Mucosa of descending colon (tissue), 3 donors: ENCODE measurements at places on chromosomes 6 and 20. TPM values are rescaled to one million over a fixed set of nuclear protein-coding genes. Genes with fewer than 3 reads are reported as not detected.

- DNase-seq, result no peak
These were observed 637.7 kb upstream of the CITED2 start for GRCh38 chr6:140012150-140012549.

Gene GLP1R
- 0.14 TPM for total RNA-seq

DNA sequence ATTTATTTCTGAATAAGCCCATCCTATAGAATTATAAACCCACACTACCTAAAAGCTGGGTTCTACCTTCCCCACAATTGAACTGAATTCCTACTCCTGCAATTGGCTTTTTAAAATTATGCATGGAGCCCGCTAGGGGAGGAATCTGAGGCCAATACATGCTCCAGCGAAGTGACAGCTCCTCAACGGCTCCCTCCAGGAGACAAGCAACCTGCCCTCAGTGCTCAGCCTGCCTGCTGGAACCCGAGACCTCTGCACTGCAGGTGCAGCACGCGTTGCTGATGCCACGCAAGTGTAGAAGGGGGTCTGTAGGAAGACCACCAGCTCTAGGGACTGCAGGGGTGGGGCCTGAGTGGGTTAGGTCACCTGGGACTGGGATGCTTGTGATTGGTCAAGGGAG lies 170.2 kb upstream of the CDYL start:
- DNase-seq, result no peak

Gene SOBP
- 2.5 TPM for total RNA-seq

GRCh38 chr20:63032026-63032800 lies 25.4 kb upstream of the BHLHE23 start:
- peak; percentile 40 for DNase-seq

DNA sequence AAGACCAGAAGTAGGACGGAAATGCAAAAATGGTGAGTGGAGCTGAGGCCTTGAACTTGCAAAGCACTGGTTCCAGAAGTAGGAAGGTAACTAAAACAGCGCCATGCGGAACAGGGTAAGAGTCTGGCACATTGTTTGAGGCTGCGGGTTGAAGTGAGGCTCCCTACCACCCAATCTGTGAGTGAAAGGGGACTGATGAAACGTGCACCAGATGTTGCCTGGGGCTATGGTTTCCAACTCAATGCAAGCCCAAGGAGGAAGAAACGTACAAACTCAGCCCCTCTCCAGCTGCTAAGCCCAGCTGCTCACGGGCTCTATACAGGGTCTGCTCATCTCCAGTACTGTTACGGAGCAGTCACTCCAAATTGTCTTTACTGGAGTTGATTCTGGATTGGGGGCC lies 68.7 kb upstream of the KCNK16 start:
- no peak for DNase-seq

- DNase-seq, result no peak
These were observed 59.7 kb upstream of the GLP1R start for GRCh38 chr6:38988736-38989449.

Gene TSPO2
- 0.48 TPM for total RNA-seq

Gene HMGCLL1
- 0.27 TPM for total RNA-seq

Gene SRC
- total RNA-seq, result 132 TPM

Gene ULBP2
- total RNA-seq, result not detected

GRCh38 chr20:22984008-22984407 lies 51.1 kb upstream of the SSTR4 start:
- no peak for DNase-seq

Gene KCNB1
- 14.6 TPM for total RNA-seq

- DNase-seq, result no peak
These were observed 174.9 kb upstream of the THBS2 start for GRCh38 chr6:169428532-169428931.

Gene MLIP
- total RNA-seq, result 2.5 TPM

- peak; percentile 27 for DNase-seq
These were observed 21.6 kb upstream of the MTRF1L start for GRCh38 chr6:153023977-153024708.

DNA sequence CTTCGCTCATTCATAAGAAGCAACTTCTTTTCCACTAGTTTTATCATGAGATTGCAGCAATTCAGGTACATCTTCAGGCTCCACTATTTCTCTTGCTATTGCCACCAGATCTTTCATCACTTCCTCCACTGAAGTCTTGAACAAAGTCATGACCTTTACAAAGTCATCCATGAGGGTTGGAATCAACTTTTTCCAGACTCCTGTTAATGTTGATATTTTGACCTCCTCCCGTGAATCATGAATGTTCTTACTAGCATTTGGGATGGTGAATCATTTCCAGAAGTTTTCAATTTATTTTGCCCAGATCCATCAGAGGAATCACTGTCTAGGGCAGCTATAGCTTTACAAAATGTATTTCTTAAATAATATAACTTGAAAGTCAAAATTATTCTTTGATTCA lies 1.5 kb downstream of the CENPQ start:
- no peak for DNase-seq

Gene RAB23
- total RNA-seq, result 8.7 TPM

GRCh38 chr20:37911261-37911660 lies 8.3 kb downstream of the VSTM2L start:
- no peak for DNase-seq

DNA sequence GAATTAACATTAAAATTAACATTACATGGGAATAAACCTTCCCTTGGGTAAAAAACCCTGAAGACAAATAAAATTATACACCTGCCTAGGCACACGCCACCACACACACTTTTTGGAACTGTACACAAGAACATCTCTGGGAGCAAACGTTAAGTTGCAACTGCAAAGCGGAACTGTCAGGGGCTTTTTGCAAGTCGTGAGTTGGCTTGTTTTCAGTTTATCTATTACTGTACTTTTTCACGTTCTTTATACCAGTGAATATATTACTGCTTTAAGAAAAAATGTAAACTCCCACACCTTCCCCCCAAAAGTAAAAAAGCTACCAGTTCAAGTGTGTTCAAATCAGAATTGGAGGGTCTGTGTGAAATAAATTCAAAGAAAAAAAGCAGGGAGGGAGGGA lies 65.5 kb upstream of the NFATC2 start:
- DNase-seq, result no peak

DNA sequence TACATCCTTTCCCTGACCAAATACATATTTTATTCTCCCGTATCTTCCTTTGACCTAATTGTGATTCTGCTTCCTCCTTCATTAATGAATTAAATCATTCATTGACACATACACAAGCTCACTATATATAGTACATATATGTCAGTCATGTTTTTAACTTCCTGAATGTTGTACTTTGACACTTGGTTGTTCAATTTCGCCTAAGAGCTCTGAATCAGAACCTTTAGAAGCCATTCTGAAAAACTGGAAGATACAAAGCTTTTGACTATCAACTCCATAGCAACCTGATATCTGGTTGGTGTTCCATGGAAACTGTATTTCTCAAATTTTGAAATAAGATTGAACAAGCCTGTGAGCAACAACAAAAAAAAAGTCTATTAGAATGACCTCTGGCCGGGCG lies 27.3 kb upstream of the HFE start:
- no peak for DNase-seq

- DNase-seq, result no peak
These were observed 2.6 kb upstream of the GID8 start for GRCh38 chr20:62935204-62935967.

DNA sequence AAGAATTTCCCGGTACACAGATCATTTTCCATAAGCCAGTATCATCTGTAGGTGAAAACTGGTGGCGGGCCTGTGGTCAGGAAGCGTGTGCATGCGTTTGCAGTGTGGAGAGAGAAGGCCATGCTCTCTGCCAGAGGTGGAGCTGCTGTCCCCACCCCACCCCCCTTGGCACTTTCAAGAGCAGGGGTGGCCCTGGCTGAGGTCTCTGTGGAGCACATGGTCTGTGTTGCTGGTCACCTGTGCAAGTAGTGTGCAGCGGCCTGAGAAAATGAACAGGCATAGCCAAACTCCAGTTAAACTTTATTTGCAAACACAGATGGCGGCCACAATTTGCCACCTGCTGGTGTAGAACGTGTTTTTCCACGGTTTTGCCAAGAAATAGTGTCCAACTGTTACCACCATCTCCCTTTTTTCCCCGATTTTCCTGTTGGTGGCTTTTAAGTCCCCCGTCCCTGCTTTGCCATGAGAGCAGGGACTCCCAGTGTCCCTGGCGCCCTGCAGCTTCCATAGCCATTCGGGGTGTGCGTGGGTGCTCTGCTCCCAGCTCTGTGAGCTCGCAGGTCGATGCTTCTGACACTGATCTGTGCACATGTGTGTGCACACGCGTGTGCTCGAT lies 2.5 kb downstream of the ADRM1 start:
- DNase-seq, result no peak

Gene AHI1
- total RNA-seq, result 17.7 TPM

GRCh38 chr20:5835321-5835821 lies 85.2 kb downstream of the SHLD1 start:
- DNase-seq, result no peak

- DNase-seq, result no peak
These were observed 15.9 kb upstream of the ENTPD6 start for GRCh38 chr20:25179439-25180089.

- DNase-seq, result no peak
These were observed 35.1 kb downstream of the NT5E start for GRCh38 chr6:85484948-85485347.

DNA sequence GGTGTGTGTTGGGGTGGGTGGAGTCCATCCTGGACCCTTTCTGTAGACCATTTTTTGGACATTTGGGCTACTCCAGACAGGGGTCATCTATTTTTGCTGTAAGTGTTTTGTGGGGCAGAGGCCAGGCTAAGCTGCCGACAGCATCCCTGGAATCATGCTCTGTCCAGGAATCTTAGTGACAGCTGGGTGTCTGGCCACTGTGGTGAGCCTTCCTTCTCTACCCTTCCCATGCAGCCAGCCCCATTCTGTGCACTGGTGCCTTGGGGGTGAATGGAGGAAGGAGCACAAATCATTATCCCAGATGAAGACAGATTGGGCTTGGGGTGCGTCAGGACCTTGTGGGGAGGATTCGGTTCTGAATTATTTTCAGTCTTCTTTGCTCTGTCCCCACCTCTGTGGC lies 20.2 kb downstream of the TOX2 start:
- DNase-seq, result no peak

DNA sequence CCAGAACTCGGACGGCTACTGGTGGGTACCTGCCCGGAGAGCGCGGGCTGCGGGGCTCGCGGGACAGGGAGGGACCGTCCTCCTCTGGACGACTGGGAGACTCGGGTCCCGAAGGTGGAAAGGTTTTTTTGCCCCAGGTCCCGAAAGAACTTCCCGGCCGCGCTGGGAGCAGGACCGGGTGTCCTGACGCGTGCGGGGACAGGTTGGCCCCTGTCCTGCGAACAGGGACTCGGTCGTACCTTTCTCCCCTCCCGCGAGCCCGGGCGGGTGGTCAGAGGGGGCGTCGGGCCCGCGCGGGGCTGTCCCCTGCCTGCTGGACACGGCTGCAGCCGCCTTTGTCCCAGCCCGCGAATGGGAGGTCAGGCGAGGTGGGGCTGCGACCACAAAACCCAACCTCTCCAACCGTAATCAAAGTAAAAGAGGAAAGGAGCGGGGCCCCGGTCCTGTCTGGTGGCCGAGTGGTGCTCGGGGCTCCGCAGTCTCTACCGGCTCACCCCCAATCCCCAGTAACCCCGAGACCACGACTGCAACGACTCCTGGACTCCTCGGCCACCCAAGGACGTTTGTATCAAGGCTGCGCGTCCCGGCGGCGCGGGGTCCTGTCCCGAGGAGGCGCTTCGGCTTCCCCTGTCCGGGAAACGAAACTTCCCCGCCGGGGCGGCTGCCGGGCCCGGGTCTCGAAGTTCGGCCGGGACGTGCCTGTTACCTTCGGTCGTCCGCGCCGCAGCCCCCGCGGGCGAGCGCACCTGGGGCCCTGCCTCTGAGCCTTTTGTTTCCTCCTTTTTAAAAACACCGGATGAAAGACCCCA lies 798 bp downstream of the DSP start:
- DNase-seq, result peak; percentile 68

DNA sequence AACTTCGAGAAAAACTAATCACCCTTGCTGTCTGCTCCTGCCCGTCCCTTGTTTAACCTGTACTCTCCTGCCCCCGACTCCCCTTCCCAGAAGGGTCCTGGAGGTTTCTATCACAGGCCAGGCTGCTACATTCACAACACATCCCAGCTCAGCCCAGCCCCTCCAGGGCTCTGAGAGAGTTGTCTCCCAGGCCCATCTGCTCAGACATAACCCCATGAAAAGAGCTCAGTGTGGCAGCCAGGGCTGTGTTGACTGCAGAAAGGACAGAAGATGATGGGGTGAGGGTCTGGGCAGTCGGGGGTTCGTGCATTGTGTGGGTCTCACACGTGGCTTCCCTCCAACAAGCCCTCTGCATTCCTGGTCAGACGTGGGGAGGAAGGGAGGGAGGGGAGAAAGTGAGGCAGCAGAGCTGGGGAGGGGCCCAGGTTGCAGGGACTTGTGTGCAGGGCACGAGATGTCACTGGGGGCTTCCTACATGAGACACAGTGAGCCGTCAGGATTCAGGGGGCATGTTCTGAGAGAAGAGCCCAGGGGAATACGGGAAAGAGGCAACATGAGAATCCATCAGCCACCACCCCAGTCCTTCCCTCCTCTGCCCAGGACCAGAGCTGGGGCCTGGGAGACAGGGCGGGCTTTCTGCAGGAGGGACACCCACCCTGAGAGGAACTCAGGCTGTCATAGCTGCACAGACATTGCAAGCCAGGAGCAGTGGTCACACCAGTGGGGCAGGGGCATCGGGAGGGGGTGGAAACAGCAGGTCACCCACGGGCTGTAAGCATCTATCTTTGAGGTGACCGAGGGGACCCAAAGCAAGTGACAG lies 372.9 kb downstream of the PREX1 start:
- no peak for DNase-seq

- DNase-seq, result no peak
These were observed 95.7 kb downstream of the PRDM1 start for GRCh38 chr6:106181664-106182418.

DNA sequence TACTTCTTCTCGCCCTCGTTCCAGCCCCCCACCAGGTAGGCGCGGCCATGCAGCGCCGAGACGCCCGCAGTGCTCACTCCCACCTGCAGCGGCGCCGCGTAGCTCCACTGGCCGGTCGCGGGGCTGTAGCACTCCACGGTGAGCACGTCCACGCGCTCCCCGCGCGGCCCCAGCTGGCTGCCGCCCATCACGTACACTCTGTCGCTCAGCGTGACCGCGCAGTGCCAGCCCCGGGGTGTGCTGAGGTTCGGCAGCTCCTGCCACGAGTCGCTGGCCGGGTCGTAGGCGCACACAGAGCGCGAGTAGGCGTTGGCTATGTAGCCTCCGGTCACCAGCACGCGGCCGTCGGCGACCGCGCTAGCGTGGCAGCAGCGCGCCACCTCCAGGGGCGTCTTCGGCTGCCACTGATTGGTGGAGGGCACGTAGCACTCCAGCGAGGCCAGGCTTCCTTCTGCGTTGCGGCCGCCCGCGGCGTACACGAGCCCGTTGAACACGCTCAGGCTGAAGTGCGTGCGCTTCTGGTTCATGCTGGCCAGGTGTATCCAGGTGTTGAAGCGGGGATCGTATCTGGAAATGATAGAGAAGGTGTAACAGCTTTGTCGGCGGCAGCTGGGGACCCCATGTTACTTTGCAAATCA lies 13.7 kb downstream of the KLHL31 start:
- DNase-seq, result peak; percentile 85

GRCh38 chr6:22024973-22025467 lies 271.8 kb downstream of the PRL start:
- no peak for DNase-seq

- no peak for DNase-seq
These were observed 28.8 kb upstream of the TULP4 start for GRCh38 chr6:158283304-158283980.

Gene PERP
- total RNA-seq, result 60.3 TPM

Gene UBE2J1
- total RNA-seq, result 42.2 TPM
